Fibroblast of gingiva (primary cell): ENCODE measurements at places on chromosomes 7 and 10.

GRCh38 chr7:36949711-36950600, 225.7 kb upstream of the AOAH start:
- no peak for DNase-seq

DNA sequence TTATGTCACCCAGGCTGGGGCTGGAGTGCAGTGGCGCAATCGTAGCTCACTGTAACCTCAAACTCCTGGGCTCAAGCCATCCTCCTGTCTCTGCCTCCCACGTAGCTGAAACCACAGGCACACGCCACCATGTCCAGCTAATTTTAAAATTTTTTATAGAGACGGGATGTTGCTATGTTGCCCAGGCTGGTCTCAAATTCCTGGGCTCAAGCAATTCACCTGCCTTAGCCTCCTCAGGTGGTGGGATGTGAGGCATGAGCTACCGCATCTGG, 123.2 kb upstream of the PARD3 start:
- peak; percentile 14 for DNase-seq

DNA sequence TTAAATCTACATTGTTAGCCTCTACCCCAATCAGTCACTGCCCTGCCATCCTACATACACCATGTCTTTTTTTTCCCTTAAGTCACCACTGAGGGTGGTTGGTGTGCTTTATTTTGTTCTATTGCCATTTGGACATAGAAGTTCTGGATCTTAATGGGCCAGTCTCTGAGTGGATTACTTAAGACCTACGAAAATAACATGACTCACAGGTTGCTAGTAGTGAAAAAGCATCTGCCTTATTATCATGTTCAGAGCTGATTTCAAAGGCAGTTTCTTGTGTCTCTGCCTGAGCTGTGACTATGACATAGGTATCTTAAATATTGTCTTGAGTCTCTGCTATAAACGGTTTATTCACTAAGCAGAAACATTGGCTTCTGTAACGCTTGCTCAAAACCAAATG, 410.8 kb downstream of the MDFIC start:
- DNase-seq, result peak; percentile 5

DNA sequence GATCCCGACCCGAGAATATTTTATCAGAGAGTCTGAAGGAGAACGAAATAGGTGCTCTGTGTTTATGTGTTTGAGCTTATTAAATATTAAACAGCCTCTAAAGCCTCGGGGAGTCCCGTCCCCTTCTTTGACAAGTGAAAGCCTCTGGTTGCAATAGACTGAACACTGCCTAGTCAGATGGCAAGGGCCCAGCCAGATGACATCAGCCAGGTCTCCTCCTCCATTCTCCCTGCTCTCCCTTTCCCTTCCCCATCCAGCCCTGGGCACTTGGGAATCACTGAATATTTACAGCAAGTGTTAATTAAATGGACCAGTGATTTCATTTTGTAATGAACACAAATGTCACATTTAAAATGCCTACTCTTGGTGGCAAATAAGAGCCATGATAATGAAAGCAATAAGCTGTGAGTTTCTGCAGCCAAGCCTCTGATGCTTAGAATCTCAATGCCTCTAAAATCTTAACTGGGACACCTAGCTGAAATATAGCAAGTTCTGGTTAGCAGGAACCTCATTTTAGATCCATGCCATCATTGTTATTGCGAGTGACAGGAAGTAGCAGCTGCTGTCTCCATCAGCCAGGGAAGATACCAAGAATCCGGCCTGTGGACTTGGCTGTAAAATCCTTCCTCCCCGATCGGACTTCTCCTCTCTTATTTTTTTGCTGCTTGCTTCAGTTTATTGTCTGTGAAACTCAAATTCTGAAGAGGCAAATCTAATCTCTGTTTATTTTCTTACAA, 202.1 kb downstream of the PRPF18 start:
- peak; percentile 59 for DNase-seq

GRCh38 chr7:32479574-32480200, 10.5 kb downstream of the LSM5 start:
- DNase-seq, result peak; percentile 37

DNA sequence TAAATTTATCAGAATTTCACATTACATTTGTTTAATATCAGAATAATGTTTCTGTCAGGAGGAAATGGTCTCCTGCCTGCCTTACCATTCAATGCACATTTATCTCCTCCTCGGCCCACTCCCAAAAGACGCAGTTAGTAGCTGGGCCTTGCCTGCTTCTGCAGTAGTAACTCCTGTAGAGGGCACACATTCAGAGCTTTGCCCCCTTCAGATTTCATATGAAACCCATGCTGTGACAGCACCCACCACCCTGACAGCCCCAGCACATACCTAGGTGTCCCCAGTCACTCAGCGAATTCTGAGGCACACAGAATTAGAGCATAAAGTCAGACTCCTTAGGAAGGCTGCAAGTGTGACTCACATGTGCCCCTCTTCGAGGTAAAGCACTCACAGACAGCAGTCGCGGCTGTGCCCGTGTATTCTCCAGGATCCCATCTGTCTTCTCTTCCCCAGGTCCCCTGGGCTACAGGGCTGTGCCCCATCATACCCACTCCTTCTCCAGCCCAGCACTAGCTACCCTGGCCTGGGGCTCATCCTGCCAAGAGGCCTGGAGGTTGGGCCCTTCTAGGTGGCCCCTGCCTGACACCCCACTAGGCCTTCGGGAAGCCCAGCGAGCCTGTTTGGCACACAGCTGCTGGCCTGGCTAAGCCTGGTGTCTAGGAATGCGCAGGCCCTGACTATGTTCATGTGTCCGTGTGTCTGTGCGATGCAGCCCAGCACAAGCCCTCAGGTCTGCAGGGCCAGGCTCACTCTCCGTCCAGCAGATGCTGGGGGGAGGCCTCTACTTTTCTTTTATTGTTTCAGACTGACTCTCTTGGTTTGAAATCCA, 4.7 kb upstream of the DEPP1 start:
- DNase-seq, result no peak

GRCh38 chr10:83603708-83604107, 535.6 kb upstream of the GHITM start:
- DNase-seq, result no peak

DNA sequence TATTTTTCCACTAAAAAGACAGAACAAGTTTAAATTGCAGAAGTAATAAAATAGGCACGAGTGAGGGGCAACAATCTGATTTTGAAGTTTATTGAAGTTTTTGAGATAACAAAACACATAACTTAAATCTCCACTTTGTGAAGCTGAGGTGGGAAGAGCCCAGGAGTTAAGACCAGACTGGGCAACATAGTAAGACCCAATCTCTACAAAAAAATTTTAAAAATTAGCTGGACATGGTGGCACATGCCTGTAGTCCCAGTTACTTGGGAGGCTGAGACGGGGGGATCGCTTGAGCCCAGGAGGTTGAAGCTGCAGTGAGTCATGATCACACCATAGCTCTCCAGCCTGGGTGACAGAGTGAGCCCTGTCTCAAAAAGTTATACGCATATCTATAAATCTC, 11.2 kb downstream of the UPF2 start:
- no peak for DNase-seq

DNA sequence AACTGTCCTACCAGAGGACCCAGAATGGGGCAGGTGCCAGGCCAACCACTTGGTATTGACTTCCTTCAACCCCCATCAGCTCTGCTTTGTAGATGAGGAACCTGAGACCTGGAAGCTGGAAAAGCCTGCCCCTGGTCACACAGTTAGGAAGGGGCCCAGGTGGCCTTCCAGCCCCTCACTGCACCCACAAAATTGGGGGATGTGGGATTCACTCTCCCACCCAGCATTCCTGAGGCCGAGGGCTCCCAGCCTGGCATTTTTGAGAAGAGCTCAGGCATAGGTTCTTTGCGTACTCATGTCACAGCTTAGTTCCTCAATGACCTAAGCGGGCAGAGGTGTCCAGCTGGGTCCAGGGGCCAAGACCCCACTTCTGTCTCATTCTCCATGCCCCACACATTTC, 46.1 kb downstream of the EBF3 start:
- DNase-seq, result no peak

DNA sequence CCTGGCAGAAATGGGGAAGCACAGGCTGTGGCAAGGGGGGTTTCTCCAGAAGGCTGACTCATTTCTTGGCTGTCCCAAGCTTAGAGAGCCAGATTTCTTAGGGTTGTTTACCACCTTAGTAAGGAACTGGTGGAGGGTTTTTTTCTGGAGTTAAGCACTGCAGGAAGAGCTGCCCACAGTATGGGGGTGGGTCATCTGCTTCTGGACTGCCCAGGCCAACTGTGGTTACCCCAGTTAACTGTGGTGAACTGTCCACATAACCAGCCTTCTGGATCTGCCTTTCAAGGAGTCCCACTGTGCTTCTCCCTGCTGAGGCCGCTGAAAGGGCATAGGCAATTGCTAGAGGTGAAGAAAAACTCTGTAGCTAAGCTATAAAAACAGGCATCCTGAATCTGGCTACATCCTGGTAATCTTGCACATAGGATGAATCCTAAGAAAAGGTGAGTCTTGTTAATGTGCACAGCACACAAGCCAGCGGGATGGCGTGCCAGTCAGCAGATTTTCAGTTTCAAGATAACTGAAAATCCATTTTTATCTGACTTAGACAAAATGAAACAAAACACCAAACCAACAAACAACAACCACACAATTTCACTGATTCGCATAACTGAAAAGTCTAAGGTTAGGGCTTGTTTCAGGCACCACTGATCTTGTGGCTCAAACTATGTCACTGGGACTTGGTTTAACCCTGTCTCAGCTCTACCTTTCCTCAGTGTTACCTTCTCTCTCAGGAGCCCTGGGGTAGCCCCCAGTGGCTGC, 21.6 kb upstream of the TSPAN33 start:
- no peak for DNase-seq

DNA sequence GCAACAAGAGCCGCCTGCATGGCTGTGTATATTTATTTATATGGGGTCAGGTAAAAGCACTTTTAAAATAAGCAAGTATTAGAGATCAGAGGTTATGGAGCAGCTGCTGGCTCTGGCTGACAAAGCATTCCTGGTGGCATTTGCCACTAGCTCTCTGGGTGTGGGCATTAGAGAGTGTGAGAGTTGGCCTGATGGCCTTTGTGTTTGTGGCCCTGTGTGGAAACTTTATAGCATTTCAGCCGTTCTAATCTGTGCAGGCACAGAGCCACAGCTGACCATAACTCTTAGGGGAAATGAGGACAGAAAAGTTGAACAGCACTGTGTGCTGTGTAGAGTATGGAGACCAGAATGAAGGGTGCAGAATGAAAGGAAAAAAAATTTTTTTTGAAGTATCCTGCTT, 118.9 kb downstream of the AUTS2 start:
- DNase-seq, result no peak

GRCh38 chr10:76080991-76081390, 649.6 kb downstream of the LRMDA start:
- no peak for DNase-seq

DNA sequence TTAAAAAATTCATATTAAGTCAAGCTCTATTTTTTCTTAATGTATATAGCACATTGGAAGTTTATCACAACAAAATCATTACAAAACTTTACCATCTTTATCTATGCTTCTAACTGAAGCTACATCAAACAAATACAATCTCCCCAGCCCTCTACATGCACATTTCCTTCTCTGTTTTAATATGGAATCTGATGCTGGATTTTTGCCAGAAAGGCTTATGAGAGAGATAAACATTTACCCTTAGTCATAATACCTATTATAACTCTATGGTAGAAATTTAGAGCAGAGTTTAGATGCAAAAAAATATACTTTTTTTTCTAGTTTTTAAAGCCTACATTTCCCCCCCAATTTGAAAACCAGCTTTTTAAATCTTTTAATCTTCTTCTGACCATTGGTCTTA, 1198.6 kb downstream of the GATA3 start:
- DNase-seq, result peak; percentile 24

GRCh38 chr10:546451-546850, 143.0 kb downstream of the DIP2C start:
- DNase-seq, result no peak

DNA sequence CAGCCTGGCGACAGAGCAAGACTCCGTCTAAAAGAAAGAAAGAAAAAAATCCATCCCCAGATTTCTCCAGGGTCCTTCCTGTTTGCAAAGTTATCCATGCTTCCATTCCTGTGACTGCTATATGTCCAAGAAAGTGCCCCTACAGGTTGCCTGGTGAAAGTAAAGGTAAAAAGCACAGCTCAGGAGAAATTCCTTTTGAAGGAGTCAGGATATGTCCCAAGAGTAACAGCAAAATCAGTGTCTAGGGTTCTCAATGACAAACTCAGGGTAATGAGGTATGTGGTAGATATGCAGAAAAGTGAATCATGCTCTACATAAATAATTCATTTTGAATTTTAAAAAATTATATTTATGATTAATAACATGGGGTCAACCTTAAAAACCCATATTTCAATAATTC, 91.5 kb downstream of the CTTNBP2 start:
- no peak for DNase-seq

- DNase-seq, result no peak
Observed at GRCh38 chr10:71576842-71577241, 142.7 kb downstream of the C10orf105 start.

- DNase-seq, result peak; percentile 45
Observed at GRCh38 chr10:31930023-31930751, 1.6 kb upstream of the ARHGAP12 start.

- DNase-seq, result no peak
Observed at GRCh38 chr10:16519908-16520861, 1.5 kb downstream of the C1QL3 start.

DNA sequence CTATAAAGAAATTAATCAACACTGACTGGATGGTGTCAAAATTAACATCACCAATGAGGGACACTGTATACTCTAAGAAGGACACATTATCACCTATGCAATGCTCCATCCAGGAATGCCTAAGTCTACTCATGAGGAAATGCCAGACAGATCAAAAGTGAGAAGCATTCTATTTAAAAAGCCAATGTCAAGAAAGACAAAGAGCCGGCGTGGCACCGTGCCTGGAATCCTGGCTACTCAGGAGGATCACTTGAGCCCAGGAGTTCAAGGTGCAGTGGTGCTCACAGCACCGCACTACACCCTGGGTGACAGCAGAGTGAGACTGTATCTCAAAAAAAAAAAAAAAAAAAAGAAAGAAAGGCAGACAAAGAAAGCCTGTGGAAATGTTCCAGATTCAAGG, 45.5 kb upstream of the ANAPC16 start:
- DNase-seq, result no peak

- DNase-seq, result no peak
Observed at GRCh38 chr7:107661865-107662379, 1.3 kb downstream of the SLC26A4 start.

DNA sequence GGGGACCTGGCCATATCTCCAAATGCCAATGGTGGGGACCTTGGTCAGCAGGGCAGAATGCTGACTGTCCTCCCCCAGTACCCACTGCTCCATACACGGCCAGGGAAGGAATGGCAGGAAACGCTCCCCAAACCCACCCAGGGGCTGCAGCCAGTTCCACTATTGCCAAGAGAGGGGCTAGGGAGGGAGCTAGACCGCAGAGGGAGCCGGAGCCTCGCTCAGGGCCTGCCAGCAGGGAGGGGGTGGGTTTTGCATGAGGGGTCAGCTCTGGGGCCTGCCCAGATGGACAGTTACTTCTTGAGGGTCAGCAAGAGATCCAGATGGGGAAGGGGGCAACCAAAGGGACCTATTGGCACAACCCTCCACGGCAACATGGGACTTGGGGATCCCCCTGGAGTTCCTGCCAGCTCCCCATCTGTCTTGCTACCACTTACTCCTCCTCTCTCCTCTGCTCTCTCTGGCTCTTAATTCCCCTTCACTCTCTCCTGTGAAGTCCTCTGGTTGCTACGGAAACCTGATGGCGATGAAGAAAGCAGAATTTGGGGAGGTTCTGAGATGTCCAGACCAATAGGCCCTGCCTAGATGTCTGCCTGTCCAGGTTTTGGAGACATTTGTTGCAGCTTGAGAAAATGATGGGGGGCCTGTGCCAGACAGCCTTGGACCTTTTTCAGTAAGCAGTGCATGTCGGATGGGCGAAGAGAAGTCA, 12.6 kb downstream of the FGF8 start:
- no peak for DNase-seq

- no peak for DNase-seq
Observed at GRCh38 chr7:12222889-12223579, 11.9 kb downstream of the TMEM106B start.
